ENCODE measurements at places on chromosomes 5 and 9.

- DNase-seq, result no peak
Measured at GRCh38 chr5:59020611-59021285, 437.9 kb downstream of the RAB3C start.

DNA sequence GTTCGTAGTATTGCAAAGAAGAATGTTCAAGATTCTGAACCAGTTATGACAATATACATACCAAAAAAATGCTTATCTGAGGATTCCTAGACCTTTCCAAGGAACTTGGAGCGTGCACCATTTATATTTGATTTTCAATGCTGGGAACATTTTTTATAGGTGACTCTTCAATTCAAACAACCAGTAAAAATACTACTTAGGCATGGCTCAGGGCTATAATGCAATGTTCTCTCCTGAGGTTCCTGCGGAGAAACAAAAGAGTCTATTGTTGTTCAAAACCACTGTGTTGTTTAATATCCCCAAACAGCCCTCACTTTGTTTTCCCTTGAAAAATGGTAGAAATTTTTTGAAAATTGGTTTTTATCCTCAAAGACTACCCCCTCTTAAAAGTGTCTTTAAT, 335.7 kb upstream of the IZUMO3 start:
- no peak for DNase-seq

- no peak for DNase-seq
Measured at GRCh38 chr5:110469486-110469885, 257.0 kb downstream of the TMEM232 start.

DNA sequence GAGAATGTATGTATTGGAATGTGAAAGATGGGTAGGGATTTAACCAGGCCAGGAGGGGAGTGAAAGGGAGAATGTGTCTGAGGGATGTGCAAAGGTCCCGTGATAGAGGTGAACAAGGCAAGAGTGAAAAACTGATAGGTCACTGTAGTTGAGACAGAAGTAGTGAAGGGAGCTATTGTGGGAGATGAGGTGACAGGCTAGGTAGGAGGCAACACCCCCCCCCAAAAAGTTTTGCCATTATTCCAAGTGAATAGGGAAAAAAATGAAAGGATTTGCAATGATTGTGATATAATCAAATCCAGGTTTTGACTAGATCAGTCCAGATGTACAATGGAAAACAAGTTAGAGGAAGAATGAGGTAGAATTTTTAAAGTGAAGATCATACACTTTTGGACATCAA, 136.6 kb upstream of the GPR151 start:
- no peak for DNase-seq

- no peak for DNase-seq
Measured at GRCh38 chr5:140214831-140215230, 39.8 kb downstream of the CYSTM1 start.

DNA sequence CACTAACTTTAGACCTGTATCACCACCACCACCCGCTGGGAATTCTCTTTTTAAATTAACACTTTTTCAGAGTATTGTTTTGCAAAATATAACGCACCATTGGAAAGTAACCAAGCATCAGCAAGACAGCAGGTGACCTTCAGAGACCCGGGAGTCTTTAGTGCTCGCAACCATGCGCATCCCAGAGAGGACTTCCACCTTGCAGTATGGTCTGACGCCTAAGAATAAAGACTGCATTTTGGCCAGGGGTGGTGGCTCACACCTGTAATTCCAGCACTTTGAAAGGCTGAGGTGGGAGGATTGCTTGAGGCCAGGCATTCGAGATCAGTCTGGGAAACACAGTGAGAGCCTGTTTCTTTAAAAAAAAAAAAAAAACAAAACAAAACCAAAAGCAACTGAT, 113.8 kb downstream of the MED27 start:
- DNase-seq, result no peak

All from GM12864 (cell line).